ENCODE measurements at places on chromosomes 11 and 22.

DNA sequence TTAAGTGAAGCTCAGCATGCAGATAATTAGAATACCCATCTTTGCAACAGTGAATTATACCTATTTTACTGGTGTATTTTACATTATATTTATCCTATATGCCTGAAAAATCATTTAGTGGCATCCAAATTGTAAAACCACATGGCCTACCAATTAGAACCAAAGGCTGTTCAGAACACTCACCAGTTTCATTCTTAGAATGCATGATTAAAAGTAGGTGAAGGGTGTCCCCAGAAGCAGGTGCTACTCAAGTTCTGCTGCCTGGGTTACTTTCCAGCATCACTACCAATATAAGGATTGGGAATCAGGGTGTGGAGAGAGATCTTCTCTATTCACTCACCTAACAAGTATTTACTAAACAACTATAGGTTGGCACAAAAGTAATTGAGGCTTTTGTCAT lies 103.3 kb downstream of the SGSM3 start:
- no peak for DNase-seq

- no peak for DNase-seq
Measured at GRCh38 chr22:49775867-49776511, 51.7 kb downstream of the BRD1 start.

DNA sequence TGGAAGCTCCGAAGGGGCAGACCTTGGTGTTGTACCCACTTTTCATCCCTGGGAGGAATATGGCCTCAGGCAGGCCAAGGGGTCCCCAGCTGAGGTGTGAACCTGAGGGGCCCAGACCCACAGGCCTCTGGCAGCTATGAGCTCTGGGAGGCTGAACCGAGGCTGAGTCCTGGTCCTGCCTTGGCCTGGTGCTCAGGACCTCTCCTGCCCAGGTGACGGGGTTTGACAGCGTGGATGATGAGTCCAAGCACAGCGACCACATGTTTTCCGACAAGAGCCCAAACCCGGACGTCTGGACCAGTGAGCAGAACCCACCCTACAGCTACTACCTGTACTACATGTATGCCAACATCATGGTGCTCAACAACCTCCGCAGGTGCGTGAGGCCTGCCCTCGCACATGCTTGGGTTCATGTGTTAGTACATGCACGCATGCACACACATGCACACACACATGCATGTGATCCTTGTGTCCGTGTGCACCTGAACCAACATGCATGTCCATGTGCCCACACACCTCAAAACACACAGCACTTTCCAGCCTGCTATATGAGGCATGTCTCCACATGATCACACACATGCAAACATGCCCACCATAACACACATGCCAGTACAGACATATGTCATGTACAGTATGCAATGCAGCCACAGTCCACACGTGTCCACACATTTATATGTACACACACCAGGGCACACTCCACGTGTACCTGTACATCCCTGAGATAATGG lies 40.9 kb downstream of the RNF141 start:
- DNase-seq: no peak

- peak; percentile 97 for DNase-seq
Measured at GRCh38 chr22:41367039-41367679, 14.6 kb upstream of the TEF start.

GRCh38 chr11:63897459-63898146 lies 19.4 kb downstream of the RCOR2 start:
- no peak for DNase-seq

- no peak for DNase-seq
Measured at GRCh38 chr11:75874684-75875341, 59.8 kb downstream of the UVRAG start.
